ENCODE measurements at places on chromosomes 12 and 14. TPM values are rescaled to one million over a fixed set of nuclear protein-coding genes. Genes with fewer than 3 reads are reported as not detected.

GRCh38 chr14:36583242-36583892 is 953 bp upstream of the NKX2-8 start:
- no peaks in the 10 kb centered on the region for H3K36me3 ChIP-seq
- H3K4me1 ChIP-seq = peaks cover 31% of the 10 kb centered on the region
- no peak overlapping the region for H3K27ac ChIP-seq

DNA sequence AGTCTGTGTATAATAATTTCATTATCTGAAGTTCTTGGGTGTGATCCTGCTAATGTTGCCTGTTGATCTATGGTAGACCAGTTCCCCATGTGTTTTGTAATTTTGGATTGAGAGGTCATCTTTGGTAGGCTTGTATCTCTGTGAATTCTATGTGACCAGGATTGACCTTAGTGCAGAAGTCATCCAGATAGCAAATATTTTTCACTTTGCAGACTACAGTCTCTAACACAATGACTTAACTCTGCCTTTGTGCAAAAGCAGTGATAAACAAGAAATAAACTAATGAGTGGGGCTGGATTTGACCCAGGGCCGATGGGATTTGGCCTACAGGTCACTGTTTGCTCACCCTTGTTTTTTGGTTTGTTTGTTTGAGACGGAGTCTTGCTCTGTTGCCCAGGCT is 144.6 kb upstream of the MYL2 start:
- H3K27ac ChIP-seq = no peak overlapping the region

DNA sequence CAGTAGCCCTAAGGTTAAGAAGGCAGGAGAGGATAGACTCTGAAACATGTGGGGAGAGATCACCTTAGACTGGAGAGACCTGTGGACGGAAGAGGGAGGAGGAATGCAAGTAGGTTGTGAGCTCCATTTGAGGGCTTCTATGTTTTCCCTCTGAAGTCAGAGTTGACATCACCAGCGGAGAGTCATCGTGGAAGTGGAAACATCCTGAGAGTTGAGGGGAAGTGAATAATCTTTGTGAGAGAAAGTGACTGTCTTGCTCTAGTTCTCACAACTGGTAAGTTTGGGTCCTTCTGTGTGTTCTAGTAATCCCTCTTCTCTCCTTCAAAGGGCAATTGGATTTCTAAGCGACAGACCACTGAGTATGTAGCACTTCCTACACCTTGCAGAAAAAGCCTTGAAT is 103.6 kb upstream of the CCND2 start:
- no peaks in the 10 kb centered on the region for H3K36me3 ChIP-seq
- H3K27me3 ChIP-seq = peaks cover 21% of the 10 kb centered on the region
- DNase-seq = no peak
- H3K27ac ChIP-seq = no peak overlapping the region
- peaks cover 5% of the 10 kb centered on the region for H3K4me1 ChIP-seq

- H3K4me3 ChIP-seq = no peak overlapping the region
- H3K4me1 ChIP-seq = peaks cover 50% of the 10 kb centered on the region
- H3K27ac ChIP-seq = no peak overlapping the region
- DNase-seq = no peak
Measured at GRCh38 chr12:27572486-27573255, 48.7 kb downstream of the PPFIBP1 start.

DNA sequence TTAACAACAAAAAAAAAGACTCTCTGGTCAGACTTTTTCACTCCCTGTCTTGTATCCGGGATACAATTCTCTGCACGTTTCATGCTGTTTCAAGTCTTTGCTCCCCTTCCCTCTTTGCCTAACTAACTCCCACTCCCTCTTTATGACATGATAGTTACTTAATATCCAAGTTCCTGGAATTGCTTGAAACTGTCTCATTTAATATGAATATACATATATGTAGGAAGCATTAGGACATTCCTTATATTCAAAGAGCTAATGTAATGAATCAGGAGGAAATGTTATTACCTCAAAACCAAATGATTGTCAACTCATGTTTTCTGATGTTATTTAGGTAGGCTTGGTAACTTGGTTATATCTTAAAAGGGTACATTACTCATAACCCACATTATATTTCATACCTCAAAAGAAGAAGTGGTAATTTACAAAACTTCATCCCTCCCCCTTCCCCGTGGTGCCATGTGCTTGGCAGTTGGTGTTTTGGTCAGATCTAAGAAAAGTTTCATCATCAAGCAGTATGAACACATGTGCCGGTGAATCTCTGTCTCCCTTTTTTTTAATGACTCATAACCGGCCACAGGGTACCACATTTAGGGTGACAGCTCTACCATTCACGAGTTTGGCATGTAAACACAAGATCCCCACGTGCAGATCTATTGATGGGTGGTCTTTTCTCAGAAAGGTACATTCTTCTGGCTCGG is 56.5 kb downstream of the HCAR2 start:
- no peak for DNase-seq
- H3K27me3 ChIP-seq = no peaks in the 10 kb centered on the region
- no peak overlapping the region for H3K27ac ChIP-seq

DNA sequence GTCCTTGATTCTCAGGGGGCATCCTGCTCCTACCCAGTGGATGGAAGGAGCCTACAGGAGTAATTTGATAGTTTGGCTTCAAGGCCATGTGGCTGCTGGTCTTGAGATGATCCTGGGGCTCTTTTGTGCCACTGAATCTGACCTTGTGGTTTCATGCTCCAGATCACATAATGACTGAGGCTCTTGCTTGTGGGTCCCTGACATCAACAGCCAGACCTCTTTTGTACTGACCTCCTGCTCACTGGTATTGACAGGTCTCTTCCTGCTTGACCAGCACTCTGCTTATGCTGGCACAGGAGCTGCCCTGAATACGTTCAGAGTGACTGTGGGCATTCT is 23.2 kb upstream of the JPH4 start:
- DNase-seq = no peak
- no peak overlapping the region for H3K27ac ChIP-seq
- no peaks in the 10 kb centered on the region for H3K4me1 ChIP-seq
- H3K36me3 ChIP-seq = no peaks in the 10 kb centered on the region

Gene CFAP54
- 0.22 TPM for total RNA-seq

Gene STON2
- total RNA-seq = 63.4 TPM

Gene CCDC184
- 0.34 TPM for total RNA-seq

All from esophagus squamous epithelium (tissue), 5 donors.